ENCODE measurements at places on chromosomes 2 and 18. TPM values are rescaled to one million over a fixed set of nuclear protein-coding genes. Genes with fewer than 3 reads are reported as not detected.

DNA sequence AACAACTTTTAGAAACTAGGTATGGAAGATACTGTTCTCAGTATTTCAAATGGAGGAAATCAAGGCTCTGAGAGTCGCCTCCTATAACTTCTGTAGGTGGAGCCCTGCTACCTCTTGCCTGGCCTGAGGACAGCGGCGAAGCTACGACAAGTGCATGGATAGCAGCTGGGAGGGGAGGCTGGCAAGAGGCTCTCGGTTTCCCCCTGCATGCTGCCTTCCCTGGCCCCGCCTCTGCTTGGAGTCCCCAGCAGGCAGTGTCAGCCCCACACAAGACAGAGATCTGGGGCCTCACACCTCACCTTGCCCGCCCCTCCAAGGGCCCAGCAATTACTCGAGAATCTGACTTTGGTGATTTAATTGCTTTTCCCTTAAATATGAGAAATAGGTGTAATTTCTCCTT, 107.6 kb upstream of the POU3F3 start:
- DNase-seq = no peak

The CAPN14 gene
- 0.04 TPM for polyA plus RNA-seq

- no peak for DNase-seq
These were observed 121.2 kb downstream of the OSBPL6 start for GRCh38 chr2:178315488-178315948.

DNA sequence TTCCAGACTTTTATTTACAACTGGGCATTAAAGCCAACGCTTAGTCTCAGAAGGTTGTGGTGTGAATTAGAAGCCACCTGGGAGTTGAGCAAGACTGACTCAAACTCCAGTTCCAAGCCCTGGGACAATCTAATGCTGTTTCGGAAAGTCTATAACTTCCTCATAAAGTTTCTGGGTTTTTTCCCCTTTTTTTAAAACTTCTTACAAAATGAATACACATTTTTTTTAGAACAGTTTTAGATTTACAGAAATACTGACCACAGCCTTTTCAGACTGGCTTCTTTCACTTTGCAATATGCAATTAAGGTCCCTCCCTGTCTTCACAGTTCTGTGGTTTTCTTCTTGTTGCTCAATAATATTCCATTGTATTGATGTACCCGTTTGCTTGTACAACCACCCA, 115.9 kb upstream of the TWIST2 start:
- DNase-seq = no peak

The MBD5 gene
- 18.9 TPM for polyA plus RNA-seq

The ANKRD30B gene
- polyA plus RNA-seq = 0.06 TPM

- DNase-seq = peak; percentile 27
These were observed 593 bp downstream of the SP140L start for GRCh38 chr2:230327418-230328154.

- DNase-seq = peak; percentile 48
These were observed 12.0 kb upstream of the DARS1 start for GRCh38 chr2:135997380-135997779.

The CTAGE1 gene
- not detected for polyA plus RNA-seq

Data from muscle of leg (tissue), 16 donors.